ENCODE measurements at places on chromosomes 5 and 9.

GRCh38 chr9:87694236-87694755 is 31.6 kb upstream of the CTSL start:
- no peak for DNase-seq

GRCh38 chr9:125745682-125746016 is 1.5 kb upstream of the PBX3 start:
- no peak for DNase-seq

- DNase-seq: no peak
These were observed 41.2 kb downstream of the GPR21 start for GRCh38 chr9:123074628-123075027.

DNA sequence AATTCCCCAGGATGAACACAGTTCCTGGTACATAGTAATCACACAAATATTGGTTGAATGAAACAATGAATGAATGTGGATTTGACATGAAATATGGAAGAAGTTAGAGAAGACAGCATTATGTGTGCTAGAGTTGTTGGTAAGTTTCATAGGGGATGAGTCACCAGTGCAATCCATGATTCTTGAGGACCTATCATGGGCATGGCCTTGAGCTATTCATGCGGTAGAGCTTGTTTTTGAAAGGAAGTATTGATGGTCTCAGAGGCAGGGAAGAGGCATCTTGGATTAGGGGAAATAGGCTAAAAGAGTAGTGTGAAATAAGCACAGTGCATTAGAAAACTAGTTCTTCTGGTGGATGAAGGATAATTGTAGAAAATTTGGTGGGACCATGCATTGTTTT is 22.1 kb downstream of the SPATA31D1 start:
- no peak for DNase-seq

GRCh38 chr9:93059011-93059714 is 662 bp downstream of the SUSD3 start:
- DNase-seq: no peak

- no peak for DNase-seq
These were observed 533.4 kb downstream of the PDE4D start for GRCh38 chr5:59360130-59360555.

DNA sequence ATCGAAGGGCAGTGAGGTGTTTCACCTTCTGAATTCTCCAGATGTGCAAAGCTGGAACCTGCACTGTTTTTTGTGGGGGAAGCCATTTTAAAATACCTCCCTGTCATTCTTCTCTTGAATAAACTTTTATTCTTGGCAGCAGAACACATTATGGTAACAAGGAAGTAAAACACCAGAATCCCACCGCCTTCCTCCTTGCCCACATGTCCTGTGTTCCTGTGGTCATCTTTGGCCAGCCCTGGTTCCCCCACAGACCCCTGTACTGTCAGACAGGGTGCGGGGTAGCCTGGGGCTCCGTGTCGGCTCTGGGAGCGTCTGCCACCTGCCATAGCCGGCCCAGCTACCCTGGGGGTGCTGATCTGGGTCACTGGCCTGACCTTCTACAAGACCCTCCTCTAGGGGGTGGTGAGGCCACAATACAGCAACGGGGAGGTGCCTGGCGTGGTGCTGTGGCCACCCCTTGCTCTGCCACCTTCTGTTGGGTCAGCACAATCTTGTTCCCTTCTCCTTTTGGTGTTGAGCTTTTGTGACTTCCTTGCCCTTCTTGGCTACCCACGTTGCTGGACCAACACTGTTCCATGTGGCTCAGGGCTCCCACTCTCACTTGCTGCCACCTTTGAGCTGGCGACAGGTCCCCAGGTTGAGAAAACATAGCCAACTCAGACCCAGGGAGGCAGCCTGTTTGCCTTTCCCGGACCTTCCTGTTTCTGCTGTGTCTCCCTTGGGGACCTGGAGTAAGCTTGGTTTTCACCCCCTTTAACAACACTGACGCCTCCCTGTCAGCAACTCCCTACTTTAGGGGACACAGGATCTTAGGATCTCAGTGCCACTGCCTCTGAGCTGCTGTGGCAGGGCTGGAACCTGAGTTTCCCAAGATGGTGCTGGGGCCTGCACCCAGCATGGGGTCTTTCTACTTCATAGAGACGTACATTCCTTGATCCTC is 4.8 kb downstream of the WNK2 start:
- DNase-seq: no peak

DNA sequence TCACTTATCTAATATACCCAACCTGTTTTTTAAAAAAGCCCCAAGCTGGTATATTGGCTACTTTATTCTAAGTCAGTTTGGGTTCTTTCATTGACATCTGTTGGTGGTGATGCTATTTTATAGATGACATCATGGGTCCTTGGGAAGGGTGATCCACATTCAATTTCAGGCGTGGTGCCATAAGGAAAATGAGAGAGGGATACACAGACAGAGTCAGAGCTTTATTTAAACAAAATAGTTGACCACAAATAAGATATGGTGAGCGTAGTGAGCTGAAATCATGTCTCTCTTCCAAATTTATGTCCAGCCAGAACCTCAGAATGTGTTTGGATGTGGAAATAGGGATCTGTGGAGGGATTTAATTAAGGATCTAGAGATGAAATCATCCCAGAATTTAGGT is 302.4 kb downstream of the MAT2B start:
- no peak for DNase-seq

DNA sequence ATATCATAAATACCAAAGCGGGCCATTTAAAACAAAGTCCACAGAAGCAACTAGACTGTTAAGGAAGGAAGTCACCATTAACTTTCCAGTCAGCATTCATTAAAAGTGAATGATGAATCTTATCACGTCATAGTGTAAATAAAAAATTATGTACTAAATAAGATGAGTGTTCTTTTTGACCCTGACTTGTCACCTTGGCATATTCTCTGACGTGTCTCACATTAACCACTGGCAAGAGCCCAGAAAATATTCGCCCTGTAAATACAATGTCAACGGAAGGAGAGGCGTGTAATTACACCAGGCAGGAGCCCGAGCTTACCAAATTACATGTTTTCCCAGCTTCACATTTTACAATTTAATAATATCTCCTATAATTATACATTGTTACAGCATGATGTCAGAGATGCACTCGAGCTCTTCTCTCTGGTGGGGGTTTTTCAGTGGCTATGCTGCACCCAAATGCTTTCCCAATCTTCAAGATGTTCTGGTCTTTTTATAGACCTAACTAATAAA is 29.3 kb upstream of the UBE2QL1 start:
- DNase-seq: no peak

DNA sequence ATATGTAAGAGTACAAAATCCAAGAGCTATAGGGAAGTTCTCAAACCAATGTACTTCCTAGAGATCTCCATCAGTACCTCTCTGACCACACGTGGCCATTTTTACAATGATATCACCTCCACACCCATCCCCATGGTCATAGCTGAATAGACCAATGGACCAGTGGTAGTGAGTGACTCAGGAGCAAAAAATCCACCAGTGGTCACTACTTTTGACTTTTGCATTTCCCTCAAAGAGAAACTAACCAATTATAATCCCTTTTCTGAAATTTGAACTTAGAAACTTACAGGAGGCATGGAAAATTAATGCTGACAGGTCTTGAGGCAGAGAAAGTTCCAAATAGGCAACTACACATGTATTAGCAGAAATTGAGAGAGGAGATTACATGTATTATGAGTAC is 238.4 kb downstream of the TRPM3 start:
- DNase-seq: no peak

GRCh38 chr5:28766565-28767158 is 1728.3 kb upstream of the CDH9 start:
- no peak for DNase-seq

DNA sequence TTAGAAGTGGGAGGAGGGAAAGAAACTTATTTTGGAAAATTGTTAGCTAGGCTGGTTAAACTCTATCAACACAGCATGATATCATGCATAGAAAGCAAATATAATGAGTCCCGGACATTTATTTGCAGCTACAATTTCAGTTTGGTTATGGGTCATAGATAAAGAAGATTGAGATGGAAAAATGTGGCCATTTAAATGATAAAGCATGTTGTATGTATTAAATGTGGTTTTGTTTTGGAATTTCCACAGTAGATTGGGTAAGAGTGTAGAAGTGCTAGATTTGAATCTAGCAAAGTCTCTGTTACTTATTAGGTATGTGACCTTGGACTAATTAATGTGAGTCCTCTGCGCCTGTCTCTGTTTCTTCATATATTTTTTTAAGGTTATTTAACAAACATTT is 217.4 kb downstream of the KDM4C start:
- no peak for DNase-seq

DNA sequence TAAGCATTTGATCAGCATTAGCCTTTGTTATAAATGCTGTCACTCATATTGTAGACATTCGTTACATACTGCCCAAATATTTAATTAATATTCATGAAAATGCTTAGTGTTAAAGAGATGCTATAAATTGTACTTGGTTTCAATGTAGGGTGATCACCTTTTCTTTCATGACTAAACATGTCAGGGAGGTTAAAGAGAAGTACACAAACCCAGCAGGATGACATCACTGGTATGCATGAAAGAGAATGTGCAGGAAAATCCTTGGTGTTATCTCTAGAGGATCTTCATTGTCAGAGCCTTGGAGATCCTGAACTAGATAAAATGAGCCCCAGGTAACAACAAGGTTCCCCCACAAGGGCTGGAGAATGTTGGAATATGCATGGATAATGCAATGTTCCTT is 33.0 kb upstream of the SV2C start:
- no peak for DNase-seq

- DNase-seq: no peak
These were observed 559.6 kb upstream of the GRAMD2B start for GRCh38 chr5:125863579-125863978.

- DNase-seq: no peak
These were observed 304.6 kb downstream of the ACTL7B start for GRCh38 chr9:108551030-108551841.

- DNase-seq: peak; percentile 48
These were observed 117.2 kb downstream of the INVS start for GRCh38 chr9:100216178-100216787.

GRCh38 chr5:77784735-77785134 is 8.6 kb upstream of the TBCA start:
- no peak for DNase-seq

GRCh38 chr5:13859270-13860065 is 85.0 kb downstream of the DNAH5 start:
- DNase-seq: no peak

- DNase-seq: no peak
These were observed 15.7 kb downstream of the CDC14B start for GRCh38 chr9:96604004-96604319.

GRCh38 chr5:148791334-148791667 is 35.1 kb upstream of the ADRB2 start:
- no peak for DNase-seq

DNA sequence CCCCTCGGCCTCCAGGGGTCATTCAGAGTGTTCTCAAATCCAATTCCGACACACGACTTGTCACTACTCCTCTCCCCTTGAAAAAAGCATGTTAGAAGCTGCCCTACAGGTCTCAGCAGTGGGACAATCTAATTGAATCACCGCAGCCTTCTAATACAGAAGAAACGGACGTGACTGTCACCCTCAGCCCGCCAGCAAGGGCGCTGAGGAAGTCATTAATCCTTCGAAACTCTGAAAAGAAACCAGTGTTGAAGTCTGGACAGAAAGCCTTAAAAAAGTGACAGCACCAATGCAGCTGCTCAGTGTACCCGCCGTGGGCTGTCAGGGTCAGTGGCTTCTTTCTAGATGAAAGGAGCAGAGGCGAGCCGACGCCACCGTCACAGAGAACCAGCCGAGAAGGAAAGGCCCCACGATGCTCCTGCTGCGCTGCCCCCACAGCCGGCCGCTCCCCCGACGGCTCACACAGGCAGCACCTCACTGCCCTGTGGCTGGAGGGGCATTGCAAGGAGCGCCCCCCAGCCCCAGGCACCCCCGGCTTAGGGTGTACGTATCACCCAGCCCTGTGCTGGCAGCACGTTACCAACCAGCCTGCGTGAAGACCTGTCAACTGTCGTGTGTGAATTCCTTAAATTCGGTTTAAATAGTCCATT is 5.7 kb downstream of the BRD3OS start:
- DNase-seq: no peak

GRCh38 chr5:40221255-40221654 is 458.5 kb upstream of the PTGER4 start:
- no peak for DNase-seq

- no peak for DNase-seq
These were observed 243.0 kb downstream of the ZSWIM6 start for GRCh38 chr5:61575103-61575502.

DNA sequence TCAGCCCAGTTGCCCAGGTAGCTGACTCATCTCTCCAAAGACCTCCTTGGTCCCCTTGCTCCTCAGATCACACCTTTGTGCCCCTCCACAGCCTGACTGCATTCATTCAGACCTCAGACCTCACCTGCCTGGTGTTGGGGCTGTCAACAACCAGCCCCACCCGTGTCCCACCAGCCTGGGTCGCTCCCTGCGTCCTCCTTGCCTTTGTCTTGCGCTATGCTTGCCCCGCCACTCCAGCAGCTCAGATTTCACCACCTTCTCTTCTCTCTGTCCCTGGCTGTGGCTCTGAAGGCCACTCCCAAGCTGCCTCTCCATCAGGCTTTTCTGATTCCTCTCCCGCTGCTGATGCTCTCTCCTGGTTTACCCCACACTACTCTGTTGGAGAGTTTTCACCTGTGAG is 103.5 kb downstream of the MVB12B start:
- DNase-seq: no peak

DNA sequence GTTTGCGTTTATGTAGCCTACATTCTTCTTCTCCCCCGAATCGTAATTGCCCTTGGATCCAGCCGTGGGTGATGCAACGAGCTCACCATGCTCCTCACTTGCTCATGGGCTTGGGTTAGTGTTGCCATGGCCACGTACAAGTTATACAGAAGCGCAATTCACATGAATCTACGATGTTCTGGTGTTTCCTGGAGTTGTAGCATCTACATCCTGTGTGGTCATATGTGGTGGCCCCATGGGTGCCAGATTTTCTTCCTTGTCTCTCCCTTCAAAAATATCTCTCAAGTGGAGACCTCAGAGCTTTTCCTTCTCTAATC is 115.3 kb downstream of the TLE4 start:
- DNase-seq: no peak

- no peak for DNase-seq
These were observed 73.0 kb downstream of the TMEM161B start for GRCh38 chr5:88195636-88196035.
